MG63 (cell line): ENCODE measurements at places on chromosomes 11 and 22. TPM values are rescaled to one million over a fixed set of nuclear protein-coding genes. Genes with fewer than 3 reads are reported as not detected.

SIDT2 gene
- 2.7 and 19.8 TPM in 2 replicates for total RNA-seq

HORMAD2 gene
- total RNA-seq: not detected in 2 replicates

OR56A1 gene
- not detected in 2 replicates for total RNA-seq

PLXNB2 gene
- total RNA-seq: 65.6 and 80.7 TPM in 2 replicates

DDX25 gene
- total RNA-seq: not detected in 2 replicates

CASP1 gene
- total RNA-seq: 0.20 and 2.3 TPM in 2 replicates

CTTN gene
- total RNA-seq: 153 and 159 TPM in 2 replicates

DGAT2 gene
- 8.6 and 10.3 TPM in 2 replicates for total RNA-seq

APLNR gene
- total RNA-seq: not detected in 2 replicates

NXPE4 gene
- not detected in 2 replicates for total RNA-seq

TEX12 gene
- not detected in 2 replicates for total RNA-seq

P2RX6 gene
- 1.1 and 10.0 TPM in 2 replicates for total RNA-seq

NAGA gene
- 16.9 and 25.2 TPM in 2 replicates for total RNA-seq

PRMT3 gene
- 19.0 and 30.7 TPM in 2 replicates for total RNA-seq
